OCI-M1 (cell line): ENCODE measurements at places on chromosomes 5 and 9.

DNA sequence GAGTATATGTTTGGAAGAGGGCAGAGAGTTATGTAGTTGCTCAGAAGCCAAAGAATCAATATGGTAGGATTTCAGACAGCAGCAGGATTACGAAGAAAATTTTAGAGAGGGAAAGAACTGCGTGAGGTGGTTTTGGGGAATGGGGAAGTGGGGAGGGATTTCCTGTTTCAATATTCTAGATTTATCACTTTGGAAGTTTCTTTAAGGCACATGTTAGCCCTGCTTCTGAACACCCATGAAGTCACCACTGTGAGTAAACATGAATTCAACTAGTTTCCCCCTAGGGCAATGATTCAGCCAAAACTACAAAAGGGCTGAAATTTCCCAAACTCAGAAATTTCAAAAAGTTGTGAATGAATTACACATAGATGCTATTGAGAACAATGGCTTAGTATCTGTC, 132.2 kb downstream of the EBF1 start:
- no peak for DNase-seq

DNA sequence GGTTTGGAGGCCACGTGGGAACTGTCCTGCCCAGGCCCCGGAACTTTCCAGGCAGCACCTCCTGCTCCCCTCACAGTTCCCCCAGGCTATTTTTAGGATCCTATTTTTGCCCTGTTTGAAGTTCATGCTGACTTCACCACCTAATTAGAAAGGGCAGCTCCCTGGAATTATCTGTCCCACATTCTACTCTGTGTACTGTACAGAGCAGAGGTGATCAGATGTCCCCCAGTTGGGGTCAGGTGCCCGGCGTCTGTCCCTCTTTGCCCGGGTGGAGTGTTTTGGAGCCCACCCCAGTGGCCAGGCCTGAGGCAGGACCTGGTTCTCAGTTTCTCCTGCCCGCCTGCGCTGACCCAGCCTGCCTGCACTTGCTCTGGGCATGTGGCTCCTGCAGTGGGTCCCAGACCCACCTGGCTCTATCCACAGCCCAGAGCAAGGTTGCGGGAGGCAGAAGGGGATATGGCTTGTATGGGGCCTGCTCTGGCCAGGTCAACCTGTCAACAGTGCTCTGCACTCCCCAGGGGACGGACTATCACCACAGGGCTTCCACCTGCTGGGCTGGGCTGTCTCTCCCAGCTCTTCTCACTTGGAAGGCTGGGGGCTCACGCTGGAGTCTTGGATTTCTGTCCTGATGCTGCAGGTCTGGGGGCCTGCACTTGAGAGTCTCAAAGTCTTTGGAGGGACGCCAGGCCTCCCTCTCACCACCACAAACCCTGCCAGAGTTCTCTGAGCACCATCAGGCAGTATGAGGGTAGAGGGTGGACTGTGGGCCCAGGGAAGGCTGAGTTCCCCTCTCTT, 268.3 kb downstream of the GADD45G start:
- no peak for DNase-seq

GRCh38 chr5:77770293-77771005, 5.7 kb downstream of the TBCA start:
- no peak for DNase-seq

GRCh38 chr9:7791394-7791793, 8.2 kb downstream of the DMAC1 start:
- no peak for DNase-seq

DNA sequence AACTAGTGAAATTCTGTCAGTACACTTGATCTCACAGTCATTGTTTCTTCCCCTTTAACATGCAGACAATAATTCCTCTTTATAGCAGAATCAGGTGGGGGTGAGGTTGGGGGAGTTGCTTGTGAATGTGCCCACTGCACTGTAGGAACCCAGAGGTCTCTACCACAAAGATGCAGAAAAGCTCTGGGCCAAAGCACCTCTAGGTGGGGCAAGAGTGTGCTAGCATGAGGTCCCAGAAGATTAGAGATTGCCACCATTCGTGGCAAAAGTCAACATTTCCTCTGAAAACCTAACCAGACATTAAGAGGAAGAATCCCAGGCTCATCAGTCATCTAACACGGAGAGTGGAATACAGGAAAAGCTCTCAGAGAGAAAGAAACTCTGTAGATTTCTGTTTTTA, 74.5 kb downstream of the PTCD2 start:
- peak; percentile 66 for DNase-seq

- no peak for DNase-seq
Measured at GRCh38 chr5:1797103-1797800, 2.4 kb downstream of the MRPL36 start.

GRCh38 chr5:100832252-100833230, 70.5 kb downstream of the ST8SIA4 start:
- no peak for DNase-seq

DNA sequence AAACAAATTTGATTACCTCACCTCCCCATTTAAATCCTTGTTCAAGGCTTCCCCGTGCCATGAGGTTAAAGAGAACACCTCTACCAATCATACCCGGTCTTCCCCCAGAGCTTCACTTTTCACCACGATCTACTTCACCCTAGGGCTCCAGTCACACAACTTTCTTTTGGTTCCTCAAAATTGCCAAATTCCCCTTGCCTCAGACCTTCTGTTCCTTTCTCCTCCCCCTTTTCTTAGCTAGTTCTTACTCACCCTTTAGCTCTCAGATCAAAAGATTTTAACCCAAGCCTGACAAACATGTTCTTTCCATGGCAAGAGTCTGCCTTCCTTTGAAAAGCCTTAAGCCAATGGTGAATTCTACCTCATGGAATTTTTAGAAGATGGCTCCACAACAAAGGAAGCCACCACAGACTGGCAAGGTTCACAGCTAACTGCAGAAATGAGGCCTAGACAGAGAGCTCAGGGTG, 56.7 kb downstream of the MAPKAP1 start:
- DNase-seq = peak; percentile 63

DNA sequence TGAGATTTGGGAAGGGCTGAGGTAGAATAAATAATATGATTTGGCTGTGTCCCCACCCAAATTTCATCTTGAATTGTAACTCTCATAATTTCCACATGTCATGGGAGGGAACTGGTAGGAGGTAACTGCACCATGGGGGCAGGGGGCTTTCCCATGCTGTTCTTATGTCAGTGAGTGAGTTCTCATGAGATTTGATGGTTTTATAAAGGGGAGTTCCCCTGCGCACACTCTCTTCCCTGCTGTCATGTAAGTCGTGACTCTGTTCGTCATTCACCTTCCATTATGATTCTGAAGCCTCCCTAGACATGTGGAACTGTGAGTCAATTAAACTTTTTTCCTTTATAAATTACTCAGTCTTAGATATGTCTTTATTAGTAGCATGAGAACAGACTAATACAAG, 115.5 kb upstream of the STARD4 start:
- no peak for DNase-seq

DNA sequence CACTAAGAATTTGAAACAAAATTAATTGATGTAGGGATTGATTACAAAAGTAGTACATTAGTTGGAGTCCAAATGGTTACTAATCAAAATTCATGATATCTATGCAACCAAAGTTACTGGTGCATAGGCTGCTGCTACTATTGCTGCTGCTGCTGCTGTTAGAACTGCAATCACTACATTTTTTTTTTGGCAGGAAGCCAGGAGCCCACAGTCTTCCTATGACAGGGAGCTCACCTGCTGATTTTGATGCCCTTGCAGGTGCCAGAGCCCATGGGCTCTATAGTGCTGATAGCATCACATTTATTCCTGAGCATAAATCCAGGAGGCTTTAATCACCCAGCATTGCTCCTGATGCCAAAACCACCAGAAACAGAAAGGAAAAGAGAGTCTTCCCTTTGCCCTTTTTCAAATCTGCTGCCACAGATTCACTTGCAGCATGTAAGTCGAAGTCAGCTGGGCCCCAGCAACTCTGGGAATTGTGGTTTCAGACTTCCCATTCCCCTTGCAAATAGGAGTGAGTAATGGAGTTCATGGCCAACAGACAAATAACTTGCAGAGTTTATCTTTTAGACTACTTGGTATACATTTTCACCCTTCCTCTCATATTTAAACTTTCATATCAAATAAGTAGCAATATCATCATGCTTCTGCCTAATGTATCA, 17.6 kb downstream of the SLCO6A1 start:
- no peak for DNase-seq

DNA sequence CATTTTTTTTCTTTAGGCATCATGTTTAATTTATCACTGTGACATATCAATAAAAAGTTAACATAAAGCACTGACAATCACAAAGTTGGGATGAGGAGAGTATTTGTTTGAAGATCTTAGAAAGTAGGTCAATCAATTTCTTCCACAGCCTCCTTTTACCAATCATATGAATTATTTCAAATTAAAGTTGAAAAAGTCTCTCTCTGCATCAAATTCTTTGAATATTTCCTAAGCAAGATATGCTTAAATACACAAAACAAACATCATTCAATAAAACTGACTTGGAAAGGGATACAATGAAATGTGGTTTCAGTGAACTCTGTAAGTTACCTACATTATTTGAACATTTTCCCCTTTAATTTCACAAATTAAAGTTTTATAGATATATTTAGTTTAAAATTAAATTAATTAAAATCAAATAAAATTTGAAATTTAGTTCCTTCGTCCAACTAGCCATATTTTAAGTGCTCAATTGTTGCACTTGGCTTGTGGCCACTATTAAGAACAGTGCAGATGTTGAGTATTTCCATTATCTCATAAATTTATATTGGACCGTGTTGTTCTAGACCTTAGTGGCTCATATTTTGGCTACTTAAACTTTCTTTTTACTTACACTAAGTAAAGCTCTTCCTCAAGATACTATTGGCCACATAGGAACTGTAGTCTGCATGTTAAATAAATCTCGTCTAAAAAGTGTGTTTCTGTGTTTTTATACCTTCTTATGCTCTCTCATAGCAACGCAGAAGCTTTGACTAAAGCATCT, 949.7 kb upstream of the NUDT12 start:
- DNase-seq = no peak

- DNase-seq = no peak
Measured at GRCh38 chr9:278651-279050, 64.0 kb downstream of the DOCK8 start.
